Neural crest cell (in vitro differentiated cells): ENCODE measurements at places on chromosomes 6 and 20.

- no peak for DNase-seq
Measured at GRCh38 chr20:39669659-39670058, 707.5 kb downstream of the DHX35 start.

DNA sequence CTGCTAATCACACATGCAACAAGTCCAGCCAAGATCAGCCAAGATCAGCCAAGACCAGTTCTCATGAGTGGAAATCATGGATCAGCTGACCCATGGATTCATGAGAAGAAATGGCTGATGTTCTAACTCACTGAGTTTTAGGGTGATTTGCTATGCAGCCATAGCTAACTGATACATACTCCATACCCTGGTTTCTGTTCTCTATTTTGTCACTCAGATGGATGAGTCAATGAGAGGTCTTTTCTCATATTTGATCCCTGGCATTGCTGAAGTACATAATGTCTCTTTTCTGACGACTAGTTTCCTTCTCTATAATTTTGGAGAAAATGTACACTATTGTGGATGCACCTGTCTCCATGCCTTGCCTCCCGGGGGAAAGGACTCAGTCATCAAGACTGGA is 118.4 kb upstream of the LY86 start:
- no peak for DNase-seq

GRCh38 chr6:132736239-132736638 is 21.5 kb downstream of the VNN2 start:
- DNase-seq = no peak

GRCh38 chr20:38073307-38074071 is 39.9 kb downstream of the RPRD1B start:
- DNase-seq = peak; percentile 52
